ENCODE measurements at places on chromosomes 3 and 15. TPM values are rescaled to one million over a fixed set of nuclear protein-coding genes. Genes with fewer than 3 reads are reported as not detected.

The SAXO2 gene
- 2.2 TPM for polyA plus RNA-seq

The RARB gene
- 0.06 TPM for polyA plus RNA-seq

The CNTN6 gene
- not detected for polyA plus RNA-seq

The MRPL46 gene
- 25.2 TPM for polyA plus RNA-seq

The CD80 gene
- polyA plus RNA-seq, result not detected

The TRIM71 gene
- not detected for polyA plus RNA-seq

The LRRC3B gene
- not detected for polyA plus RNA-seq

The TMEM43 gene
- 98.8 TPM for polyA plus RNA-seq

The RAB6B gene
- 2.9 TPM for polyA plus RNA-seq

The GCHFR gene
- 2.7 TPM for polyA plus RNA-seq

Measured in keratinocyte (primary cell).